ENCODE measurements at places on chromosomes 3 and 15.

GRCh38 chr15:42213511-42213910, 5.4 kb upstream of the VPS39 start:
- DNase-seq = no peak

DNA sequence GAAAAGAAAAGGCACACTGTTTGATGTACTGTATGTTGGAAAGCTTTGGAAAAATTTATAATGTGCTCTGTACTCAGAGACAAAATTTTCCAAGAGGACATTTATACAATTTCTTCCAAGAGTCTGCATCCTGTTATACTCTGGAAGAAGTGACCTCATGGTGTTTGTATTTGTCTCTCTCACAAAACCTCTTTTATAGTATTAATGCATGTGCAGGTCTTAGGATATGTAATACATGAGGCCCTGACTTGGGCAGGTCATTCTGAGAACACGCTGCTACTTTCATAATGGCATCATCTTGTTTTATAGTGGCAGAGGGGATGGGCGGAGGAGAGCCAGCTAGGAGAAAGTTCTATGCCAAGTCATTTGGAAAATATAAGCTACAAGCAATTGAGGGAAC, 72.0 kb upstream of the P3H2 start:
- no peak for DNase-seq

DNA sequence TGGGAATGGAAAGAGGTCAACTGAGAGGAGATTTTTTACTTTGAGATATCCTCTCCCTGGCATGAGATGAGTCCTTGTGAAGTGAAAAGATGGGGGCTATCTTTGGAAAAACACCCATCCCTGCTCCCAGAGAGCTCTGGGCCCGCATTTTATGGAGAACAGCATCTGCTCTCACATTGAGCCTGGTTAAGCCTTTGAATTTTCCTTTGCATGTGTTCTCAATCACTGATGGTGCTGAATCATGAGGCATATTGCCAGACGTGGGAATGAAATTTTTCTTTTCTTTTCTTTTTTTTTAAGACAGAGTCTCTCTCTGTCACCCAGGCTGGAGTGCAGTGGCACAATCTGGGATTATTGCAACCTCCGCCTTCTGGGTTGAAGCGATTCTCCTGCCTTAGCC, 24.4 kb downstream of the TMEM45A start:
- no peak for DNase-seq

- no peak for DNase-seq
Measured at GRCh38 chr15:52199271-52199670, 8.1 kb upstream of the GNB5 start.

DNA sequence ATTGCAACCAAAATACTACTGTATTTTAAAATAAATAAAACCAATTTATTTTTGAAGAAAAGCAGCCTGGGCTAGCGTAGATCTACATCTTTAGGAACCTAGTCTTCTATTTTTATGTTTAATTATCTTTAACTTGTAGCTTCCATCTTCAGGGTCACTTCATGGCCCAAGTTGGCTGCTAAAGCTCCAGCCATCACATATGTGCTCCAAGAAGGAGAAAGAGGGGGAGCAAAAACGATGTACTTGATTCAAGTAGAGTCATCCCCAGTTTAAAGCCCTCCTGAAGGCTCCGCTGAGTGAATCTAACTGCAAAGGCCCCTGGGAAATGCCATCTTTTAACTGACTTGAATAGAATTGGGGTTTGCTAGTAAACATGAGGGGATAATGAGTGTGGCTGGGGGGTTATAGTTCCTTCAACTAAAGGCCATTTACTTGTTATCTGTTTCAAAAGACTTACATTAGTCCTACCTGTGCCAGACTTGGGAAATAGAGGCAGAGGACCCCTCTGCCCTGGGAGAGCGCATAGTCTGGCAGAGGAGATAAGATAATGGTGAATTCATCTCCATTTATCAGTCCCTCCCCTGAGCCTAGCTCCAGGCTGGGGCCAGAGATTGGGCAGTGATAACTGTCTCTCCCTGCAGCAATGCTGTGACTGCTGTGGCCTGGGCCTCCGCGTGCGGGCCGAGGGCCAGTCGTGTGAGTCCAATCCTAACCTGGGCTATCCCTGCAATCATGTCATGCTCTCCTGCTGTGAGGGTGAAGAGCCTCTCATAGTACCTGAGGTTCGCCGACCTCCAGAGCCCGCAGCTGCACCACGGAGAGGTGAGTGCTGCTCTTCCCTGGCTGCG, 64.6 kb downstream of the FBLN2 start:
- DNase-seq = no peak

Data from activated CD8-positive, alpha-beta memory T cell treated with anti-CD3 and anti-CD28 coated beads for 24 hours (primary cell).